Stimulated activated effector memory CD8-positive, alpha-beta T cell treated with anti-CD3 and anti-CD28 coated beads, Interleukin-12 subunit alpha, Interleukin-12 subunit beta, amount 100 ng/mL, for 72 hours (primary cell): ENCODE measurements at places on chromosomes 2 and 18.

DNA sequence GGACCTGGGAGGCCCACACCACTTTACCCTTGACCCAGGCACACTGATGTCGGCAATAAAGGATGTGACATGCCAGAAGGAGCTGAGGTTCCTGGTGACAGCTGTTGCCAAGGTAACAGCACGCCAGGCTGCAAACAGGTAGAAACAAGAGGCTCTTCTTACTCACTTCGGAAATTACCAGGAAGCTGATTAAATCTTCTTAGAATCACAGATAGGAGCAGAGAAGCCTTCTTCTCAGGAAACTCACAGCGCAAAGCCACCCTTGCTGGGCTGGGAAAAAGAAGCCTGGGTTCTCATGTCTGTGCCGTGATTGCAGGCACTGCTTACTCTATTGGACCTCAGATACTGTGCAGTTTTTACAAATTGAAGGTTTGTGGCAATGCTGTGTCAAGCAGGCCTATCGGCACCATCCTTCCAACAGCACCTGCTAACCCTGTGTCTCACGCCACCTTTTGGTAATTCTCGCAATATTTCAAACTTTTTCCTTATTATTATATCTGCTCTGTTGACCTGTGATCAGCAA, 61.0 kb upstream of the TAF1B start:
- DNase-seq: peak; percentile 80

DNA sequence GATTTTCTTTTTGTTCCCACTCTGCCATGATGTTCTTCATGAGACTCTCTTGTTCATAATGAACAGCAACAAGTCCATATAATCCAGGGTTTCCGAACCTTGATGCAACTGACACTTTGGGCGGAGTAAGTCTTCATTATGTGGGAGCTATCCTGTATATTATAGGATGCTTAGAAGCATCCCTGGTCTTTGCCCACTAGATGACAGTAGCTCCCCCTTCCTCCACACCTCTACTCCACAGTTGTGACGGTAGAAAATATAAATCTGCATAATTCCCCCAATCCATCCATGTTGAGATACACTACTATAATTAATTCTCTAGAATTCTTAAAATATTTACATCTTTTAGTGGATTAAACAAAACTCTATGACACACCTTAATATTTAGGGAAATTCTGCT, 482.2 kb upstream of the CELF4 start:
- DNase-seq: no peak

DNA sequence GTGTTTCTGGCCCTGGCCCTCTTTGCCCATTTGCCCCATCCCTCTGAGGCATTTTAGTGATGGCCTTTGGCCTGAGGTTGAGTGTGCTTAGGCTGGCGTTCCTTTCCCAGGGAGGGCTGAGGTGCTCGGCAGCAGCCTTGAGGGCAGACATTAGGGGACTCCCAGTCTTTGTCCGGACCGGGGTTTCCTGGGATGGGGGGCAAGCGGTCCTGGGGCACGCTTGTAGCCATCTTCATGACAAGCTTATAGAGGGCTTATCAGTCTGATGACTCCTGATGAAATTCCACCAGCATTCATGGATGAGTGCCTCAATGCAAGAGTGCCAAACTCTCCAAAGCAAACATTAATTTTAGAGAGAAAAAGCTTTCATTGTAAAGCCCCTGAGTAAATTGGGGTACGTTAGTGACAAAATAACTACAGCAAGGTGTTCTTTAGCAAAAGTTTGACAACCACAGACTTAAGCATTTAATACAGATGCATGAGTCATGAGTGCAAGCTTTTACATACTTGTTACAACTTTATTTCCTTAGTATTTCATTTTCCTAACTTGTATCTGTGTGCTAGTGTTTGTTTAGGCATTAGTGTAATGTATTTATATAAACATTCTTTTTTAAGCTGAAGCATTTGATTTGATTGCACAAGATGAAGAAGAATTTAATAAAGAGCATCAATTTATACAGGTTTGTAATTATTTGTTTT, 45.6 kb downstream of the CEP192 start:
- no peak for DNase-seq

GRCh38 chr2:238929242-238930081, 81.6 kb downstream of the TWIST2 start:
- no peak for DNase-seq

GRCh38 chr2:216857131-216857550, 2.7 kb downstream of the TNP1 start:
- DNase-seq: no peak
